ENCODE measurements at places on chromosomes 2 and 18.

- no peak for DNase-seq
Measured at GRCh38 chr2:216517447-216518225, 19.0 kb downstream of the RPL37A start.

DNA sequence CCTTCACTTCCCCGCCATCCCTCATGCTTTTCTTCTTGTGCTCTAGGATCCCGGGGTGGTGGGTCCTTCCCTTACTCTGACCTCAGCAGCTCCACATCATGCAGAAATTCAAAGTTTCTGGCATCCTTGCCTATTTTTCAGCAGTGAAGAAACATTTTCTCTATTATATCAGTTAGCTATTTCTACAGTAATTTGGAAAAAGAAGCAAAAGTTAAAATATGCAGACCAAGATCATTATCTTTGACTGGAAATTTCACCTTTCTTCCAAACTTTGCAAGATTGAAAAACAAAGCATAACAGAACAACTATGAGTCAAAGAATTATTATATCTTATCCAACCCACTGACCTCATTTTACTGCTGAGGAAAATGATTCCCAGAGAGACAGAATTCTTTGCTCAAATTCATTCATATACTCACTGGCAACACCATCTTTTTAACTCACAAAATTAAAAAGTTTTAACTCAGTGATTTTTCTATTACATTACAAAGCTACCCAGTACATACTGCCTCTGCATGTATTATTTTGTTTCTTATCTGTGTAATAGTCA lies 40.5 kb downstream of the ANTXR1 start:
- no peak for DNase-seq

DNA sequence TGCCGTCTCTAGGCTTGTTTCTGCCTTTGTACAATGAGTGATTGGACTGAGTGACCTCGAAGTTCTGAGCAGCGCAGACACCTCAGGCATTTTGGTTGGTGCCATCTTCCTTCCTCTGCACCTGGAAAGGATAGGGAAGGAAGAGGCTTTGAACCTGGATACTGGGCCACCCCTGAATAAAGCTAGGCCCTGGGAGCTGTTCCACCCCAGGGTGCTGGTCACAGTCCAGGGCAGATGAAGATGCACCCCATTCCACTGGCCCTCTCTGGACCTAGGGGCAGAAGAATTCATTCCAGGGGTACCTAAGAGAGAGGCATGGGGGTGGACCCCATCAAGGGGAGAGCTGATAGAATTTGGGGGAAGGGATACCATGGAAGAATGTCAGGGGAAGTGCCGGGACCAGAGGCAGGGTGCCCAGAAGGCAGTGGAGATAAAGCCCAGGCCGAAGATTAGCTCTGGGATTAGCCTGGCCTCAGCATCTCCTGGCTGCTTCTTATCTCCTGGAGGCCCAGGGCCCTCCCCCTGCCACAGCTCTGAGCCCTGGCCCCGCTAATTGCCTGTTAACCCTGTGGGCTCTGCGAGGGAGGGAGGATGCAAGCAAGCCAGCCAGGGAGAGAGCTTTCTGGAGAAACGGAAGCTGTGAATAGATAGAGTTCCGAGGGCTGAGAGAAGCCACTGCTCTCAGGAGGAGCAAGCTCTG lies 11.4 kb downstream of the ASIC4 start:
- no peak for DNase-seq

DNA sequence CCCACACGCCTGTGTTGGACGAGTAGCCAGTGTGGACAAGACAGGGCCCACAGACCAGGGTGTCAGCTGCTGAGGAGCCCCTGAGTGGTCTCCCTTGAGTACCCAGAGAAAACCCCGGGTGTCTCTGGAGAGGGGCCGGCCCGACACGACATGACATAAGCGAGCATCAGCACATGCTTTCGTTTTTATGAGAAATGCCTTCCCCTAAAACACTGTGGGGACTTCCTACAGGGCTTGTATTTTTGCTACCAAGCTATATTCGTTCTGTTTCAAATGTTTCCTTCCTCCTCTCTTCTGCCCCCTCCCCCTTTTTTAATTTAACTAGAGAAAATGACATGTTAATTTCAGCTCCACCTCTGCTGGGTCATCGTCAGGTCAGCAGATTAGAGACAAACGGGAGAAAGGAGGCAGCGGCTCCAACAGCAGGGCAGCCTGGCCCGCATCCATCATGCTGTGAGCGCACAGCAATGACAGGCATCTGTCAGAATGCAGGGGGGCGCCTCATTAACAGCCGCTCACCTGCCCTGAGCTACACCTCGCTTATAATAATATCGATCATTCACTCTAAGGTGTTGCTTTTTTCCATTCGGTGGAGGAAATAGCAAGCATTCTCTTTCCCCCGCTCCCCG lies 286.2 kb downstream of the ZNF516 start:
- DNase-seq, result no peak

DNA sequence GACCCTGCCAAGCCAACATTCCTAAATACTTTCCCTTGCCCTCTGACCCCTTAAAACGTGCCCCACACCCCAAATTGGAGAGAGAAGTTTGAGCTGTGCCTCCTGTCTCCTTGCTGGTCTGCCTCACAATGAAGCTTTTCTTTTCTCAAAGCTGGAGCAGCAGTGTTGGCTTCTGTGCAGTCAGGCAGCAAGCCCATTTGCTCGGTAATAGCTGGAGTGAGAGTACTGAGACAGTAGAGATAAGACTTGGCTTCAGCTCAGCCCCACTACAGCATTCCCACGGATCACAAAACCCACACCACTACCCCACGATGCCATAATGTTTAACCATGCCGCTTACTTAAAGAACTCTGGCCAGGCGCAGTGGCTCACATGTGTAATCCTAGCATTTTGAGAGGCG lies 73.0 kb downstream of the NCAPH start:
- no peak for DNase-seq

- no peak for DNase-seq
Measured at GRCh38 chr18:4403836-4404235, 51.3 kb downstream of the DLGAP1 start.

DNA sequence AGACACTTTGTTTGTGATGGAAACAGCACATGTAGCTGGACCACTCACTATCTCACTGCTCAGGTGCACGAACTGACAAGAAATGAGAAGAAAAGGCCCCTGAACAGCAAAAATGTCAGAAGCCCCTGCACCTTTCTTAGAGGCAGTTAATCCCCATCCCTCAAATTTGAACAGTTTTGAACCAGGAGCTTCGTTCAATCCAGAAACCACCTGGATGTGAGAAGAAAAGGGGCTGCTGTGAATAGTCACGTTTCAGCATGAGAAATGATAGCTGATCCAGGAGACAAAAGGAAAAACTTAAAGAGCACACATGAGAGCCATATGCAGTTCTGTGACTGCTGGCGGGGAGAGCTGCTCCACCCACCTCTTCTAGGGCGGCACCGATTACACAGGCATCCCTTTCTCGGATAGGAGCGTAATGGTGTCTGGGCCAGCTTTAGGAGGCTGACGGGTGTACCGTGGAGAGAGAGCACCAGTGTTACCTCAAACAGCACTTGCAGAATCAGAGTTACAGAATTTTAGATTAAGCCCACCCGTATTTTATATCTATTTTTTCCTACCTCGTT lies 117.0 kb upstream of the EML6 start:
- no peak for DNase-seq

DNA sequence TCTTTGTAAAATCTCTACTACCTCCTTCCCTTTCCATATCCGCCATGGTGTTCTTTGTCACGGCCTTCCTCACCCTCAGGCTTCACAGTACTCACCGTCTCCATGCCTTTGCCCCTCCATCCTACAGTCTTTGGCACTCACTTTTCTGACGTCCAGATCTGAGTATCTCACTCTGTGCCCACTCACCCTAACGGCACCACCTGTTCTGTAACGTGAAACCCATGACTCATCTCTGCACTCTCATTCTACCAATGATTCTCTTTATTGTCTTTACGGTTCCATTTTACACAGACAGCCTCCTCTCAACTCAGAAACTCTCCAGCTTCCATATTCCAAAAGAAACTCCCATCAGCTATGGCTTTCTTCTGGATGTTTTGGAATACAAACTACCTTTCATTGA lies 56.7 kb downstream of the NETO1 start:
- DNase-seq, result no peak

DNA sequence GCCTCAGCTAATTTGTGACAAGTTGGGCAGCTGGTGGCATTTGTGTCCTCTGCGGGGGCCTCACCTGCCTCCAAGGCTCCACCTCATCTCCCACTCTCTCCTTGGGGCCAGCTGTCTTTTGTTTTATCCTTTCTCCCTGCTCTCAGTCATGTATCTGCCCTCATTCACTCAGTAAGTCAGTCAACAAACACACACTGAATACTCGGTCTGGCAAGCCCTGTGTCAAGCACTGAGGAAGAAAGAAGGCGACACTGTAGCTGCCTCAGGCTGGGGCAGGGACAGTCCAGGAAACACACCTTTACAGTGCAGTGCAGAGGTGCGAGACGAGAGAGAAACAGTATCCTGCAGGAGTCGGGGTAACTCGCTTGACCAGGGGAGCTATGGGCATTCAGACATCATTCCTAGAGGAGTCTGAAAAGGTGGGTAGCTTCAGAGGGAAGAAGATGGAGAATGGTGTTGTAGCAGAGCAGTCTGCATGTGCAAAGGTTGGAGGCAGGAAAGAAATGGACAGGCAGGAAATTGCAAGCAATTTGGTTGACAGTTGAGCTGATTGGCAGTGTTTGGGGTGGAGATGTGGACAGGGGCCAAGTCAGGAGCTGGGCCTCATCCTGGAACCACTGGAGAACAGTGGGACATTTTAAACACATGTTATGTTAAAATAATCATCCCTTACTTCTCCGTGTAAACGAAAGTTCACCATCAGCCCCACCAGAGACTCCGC lies 34.9 kb downstream of the SCTR start:
- no peak for DNase-seq

GRCh38 chr2:20317197-20317596 lies 33.4 kb downstream of the PUM2 start:
- DNase-seq, result no peak

DNA sequence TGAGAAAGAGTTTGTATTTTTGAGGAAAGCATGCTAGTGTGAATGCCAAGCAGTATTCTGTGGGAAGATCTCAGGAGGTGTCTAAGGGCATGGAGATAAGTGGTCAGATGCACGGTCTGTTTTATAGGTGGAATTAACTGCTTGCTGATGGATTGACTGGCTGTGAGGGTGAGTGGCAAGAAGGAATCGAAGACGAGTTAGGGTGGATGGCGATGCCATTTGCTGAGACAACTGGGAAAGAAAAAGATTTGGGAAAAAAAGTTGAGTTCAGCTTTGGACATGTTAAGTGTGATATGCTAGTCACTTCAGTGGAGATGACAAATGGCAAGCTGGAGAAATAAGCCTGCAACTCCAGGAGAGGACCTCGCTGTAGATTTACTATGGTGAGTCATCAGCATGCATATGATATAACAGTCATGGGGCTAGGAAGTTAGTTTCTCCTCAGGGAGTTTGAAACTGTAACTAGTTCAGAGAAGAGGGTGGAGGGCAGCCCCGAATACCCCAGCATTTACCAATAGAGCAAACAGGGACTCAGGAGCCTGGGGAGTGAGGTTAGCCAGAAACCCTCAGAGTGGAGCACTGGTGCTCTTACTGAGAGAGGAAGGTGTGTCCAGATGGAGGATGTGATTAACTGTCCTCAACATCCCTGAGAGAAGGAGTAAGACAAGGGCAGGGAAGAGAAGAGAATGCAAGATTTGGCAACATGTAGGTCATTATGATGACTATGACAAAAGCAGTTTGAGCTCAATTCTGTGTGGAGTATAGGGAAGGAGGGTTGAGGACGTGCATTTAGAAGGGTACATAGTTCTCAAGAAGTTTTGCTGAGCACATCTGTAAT lies 2.0 kb upstream of the HK2 start:
- no peak for DNase-seq

DNA sequence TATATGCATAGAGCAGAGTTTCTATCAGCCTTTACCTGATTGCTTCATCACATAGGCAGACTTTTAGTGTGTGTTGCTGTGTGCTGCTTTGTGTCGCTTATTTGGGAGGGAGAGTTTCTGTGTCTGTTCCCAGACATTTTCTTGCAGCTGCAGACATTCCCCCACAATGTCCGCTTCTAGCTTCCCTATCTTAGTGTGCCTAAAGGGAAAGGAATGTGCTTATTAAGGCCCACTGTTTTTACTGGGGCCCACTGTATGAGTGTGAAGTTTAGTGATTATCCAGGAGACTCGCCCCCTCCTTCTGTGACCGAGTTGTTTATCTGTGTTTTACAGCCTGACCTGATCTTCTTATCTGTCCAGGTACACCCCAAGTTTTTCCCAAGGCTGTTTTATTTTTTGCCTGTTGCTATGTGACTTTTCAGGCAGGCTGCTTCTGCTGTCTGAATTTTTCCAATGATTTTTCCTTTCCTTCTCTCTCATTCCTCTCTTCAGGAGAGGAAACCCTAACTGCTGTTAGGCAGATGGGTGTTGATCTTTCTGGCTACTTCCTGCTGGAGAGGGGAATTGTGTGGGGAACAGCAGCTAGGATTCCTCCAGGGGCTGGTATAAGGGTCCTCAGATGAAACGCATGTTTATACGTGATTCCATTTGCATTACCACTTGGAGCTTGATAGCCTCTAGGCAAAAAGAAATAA lies 47.6 kb downstream of the STK17B start:
- no peak for DNase-seq

- DNase-seq, result no peak
Measured at GRCh38 chr18:55421308-55421614, 166.7 kb downstream of the TCF4 start.

DNA sequence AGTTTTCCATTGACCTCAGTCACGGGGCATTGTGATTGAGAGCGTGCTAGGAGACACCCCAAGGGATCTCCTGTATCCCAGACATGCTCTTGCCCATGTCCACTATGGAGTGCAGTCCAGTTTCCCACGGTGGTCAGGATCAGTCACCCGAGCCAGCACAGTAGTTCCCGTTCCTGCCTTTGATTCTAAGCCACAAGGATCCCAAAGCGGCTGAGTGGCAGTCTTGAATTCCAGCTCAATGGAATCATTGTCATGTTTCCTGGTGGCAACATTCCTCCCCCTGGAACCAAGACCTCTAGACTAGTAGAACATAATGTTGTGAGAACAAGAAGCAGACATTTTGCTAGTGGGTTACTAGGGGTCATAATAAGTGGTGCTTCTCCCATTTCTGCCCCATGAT lies 154.3 kb downstream of the SEPTIN10 start:
- DNase-seq, result no peak

Data from Panc1 (cell line).